MM.1S (cell line): ENCODE measurements at places on chromosomes 5 and 9.
A peak's percentile ranks its signal among the peaks of the same experiment; 100 is the strongest.

- DNase-seq, result peak; percentile 27
Measured at GRCh38 chr5:142006363-142007236, 6.2 kb downstream of the GNPDA1 start.

GRCh38 chr9:98108531-98109031 lies 10.4 kb downstream of the TRIM14 start:
- DNase-seq, result peak; percentile 65

DNA sequence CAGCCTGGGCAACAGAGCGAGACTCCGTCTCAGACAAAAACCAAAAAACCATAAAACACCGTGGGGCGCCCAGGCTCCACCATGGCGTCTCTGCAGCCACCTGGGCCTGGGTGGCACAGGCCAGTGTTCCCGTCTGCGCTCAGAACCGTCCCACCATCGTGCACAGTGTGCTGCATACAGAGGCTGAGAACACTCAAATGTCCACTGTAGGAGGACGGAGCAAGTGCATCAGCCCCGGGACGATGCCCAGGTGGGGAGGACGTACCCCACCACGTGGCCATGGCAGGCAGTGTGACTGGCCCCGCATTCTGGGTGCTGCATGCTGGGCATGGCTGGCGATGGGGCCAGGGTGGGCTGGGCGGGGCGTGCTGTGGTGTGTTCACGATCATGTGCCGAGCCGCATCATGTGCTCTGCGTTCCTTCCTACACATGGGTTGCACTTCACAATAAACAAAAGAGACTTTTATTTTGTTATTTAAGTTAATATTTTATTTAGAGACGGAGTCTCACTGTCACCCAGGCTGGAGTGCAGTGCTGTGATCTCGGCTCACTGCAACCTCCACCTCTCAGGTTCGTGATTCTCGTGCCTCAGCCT lies 37.8 kb downstream of the EXD3 start:
- DNase-seq, result no peak

DNA sequence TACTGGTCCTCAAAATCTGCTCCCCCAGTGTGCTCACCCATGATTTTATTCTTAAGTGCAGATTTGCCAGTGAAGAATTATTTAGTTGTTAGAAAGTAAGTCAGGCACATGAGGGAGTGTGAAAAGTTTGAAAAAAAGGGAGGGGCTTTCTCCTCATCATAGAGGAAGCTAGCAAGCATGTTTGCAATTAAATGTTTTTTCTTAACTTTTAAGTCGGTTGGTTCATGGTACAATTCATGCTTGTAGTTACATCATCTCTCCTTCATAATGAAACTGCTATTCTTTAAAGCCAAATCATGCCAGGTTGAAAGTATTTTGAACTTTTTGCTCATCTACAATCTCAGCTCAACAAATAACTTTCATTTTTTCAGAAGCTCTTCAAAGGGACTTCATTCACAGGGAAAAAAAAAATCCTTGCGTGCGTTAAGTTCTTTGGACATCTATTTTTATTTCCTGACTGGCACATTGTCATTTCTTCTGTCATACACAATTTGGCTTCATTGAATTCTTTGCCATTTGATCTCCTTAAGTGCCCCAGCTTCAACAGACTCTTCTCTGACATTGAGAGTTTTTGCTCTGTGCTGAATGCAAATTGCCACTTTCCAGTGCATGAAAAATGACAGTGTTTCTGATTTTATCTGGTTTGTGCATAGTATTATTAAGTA lies 456.9 kb downstream of the TMEM232 start:
- no peak for DNase-seq

- peak; percentile 79 for DNase-seq
Measured at GRCh38 chr5:95925939-95926338, 35.7 kb downstream of the ELL2 start.

DNA sequence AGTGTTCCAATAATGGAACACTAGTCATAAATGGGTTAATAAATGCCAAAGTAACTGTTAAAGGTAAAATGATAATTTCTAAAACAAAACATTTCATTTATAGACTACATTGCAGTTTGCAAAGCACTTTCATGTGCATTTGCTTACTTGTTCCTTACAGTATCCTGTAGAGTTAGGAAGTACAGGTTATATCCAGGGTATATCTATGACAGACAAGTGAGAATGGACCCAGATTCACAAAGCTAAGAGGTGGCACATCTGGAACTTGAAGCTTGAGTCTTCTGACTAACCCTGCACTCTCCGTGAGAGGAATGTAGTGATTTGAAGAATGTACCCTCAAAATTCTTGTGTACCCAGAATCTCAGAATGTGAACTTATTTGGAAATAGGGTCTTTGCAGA lies 121.4 kb downstream of the FER start:
- DNase-seq, result no peak

GRCh38 chr5:83925321-83925954 lies 204.8 kb upstream of the HAPLN1 start:
- DNase-seq, result no peak

DNA sequence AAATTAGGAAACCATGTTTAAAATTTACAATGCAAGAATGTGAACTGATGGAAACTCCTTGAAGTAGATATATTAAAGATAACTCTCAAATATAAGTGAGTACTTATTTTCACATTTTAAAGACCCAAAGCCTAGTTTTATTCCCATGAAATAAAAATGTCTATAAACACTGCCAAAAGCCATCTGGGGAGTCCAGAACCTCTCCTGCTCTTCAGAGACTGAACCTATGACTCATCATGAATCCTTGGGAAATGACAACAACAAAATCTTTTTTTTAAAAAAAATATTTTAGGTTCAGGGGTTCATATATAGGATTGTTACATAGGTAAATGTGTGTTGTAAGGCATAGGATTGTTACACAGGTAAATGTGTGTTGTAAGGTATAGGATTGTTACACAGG lies 33.8 kb upstream of the FYB1 start:
- no peak for DNase-seq

DNA sequence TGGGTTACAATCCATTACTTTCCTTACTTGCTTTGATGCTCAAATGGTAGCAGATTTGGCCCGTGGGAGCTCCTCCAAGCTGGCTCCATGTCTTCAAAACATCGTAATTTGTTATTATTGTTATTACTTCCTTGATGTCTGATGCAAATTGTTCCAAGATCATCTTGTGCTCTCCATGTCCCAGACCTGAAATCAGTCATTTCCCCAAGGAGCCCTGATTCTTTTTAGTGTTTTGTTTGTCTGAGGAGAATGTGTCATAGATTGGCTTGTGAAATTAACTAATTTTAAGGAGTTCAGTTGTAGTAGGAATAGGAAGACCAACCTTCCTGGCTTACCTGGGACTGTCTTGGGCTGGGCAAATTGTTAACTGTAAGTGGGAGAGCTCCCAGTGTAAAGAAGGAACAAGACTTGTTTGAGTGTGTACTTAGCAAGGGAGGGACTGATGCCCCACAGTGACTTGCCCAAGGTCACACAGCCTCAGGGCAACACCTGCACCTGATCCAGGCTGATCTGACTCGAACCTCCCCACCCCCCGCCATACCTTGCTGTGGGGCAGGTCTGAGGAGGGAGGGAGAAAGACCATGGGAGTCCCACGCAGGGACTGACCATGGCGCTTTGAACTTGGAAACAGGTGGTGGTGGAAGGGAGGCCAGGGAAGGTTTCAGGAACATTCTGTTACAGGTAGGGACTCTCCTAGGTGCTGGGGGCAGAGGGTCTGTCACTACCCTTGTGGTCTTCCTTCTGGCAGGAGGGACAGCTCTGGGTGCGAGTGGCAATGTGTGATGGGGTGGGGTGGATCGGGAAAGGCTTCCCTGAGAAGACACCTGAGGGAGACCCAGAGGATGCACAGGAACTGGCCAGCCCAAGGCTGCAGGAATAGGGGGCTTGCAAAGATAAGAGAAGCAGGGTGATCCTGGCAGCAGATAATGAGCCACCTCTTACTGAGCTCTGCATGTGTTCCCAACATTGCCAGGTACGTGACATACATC lies 2.7 kb upstream of the BICD2 start:
- DNase-seq, result no peak

DNA sequence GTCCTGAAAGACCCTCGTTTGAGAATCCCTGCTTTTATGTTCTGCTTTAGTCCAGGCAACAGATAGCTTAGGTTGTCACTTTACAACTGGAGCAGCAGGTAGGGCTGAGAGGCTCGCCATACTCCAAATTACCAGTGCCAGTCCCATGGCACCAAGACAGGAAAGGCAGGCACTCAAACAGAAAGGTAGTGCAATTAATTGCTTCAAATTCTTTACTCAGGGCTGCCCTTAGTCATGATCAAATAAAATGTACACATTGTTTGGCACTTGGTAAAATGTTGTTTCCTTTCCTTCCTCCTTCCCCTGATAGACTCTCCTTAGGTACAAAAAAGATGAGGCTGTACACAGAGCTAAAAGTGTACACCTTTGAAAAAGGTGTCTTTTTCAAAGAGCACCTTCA lies 115.8 kb upstream of the CCDC152 start:
- DNase-seq, result no peak
